ENCODE measurements at places on chromosomes 13 and 19.

GRCh38 chr13:112970552-112971287, 1.7 kb downstream of the MCF2L start:
- no peak for DNase-seq

- DNase-seq, result peak; percentile 39
Measured at GRCh38 chr19:1649706-1650649, 2.4 kb downstream of the TCF3 start.

DNA sequence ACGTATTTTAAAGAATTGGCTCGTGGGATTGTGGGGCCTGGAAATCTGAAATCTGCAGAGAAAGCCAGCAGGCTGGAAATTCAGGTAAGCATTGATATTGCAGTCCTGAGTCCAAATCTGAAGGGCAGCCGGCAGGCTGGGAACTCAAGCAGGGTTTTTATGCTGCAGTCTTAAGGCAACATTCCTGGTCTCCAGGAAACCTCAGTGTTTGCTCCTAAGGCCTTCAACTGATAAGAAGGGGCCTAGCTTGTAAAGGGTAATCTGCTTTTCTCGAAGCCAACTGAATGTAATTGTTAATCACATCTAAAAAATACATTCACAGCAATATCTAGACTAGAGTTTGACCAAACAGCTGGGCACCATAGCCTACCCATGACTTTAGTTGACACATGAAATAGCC, 154.4 kb downstream of the EFNB2 start:
- no peak for DNase-seq

GRCh38 chr13:90532861-90533492, 814.5 kb upstream of the MIR17HG start:
- DNase-seq, result no peak

DNA sequence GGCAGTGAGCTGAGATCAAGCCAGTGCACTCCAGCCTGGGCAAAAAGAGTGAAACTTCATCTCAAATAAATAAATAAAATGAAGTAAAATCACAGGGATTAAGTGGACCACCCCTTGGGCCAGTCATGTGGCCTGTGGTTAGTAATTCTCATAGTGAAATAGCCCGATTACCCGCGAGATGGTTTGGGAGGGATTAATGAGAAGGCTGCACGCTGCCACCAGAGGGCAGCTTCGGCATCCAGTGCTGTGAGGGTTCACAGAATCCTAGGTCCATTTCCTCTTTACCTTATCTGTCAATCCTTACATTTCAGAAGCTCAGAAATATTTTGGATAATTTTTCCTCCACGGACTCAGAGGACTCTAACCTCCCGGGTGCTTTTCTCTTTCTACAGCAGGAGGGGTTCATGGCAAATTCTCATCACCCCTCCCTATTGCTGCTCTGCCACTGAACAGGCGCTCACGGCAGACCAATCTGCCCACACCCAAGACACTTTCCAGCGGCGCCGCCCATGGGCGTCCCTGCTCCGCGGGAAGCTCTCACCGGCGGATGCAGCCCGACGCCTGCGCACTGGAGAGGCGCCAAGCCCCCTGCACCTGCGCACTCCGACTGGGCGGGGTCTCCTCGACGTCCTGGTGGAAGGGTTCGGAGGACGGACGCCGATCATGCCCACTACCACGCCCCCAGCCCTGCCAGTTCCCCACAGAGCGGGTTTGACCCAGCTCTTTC, 11.0 kb downstream of the ZNF835 start:
- DNase-seq, result no peak

DNA sequence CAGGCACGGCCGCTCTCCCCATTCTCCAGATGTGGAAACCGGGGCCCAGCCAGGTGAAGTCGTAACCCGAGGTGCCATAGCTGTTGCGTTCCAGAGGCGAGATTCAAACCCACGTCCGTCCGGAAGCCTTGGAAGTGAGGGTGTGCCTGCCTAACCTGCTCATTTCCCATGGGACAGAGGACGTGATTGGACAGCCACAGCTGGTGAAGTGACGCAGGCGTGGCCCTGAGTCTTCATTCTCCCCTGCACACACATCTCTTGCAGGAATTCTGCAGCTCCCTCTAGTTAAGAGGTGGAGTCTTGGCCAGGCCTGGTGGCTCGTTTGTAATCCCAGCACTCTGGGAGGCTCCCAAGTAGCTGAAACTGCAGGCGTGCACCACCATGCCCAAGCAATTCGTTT, 16.8 kb downstream of the MEIS3 start:
- no peak for DNase-seq

Measured in natural killer cell treated with Interleukin-12 subunit alpha and Interleukin-12 subunit beta and Interleukin-15 and Interleukin-18, amount 100 ng/mL, for 72 hours (primary cell).